ENCODE measurements at places on chromosomes 4 and X.

GRCh38 chr4:54695337-54695736 lies 37.6 kb downstream of the KIT start:
- DNase-seq, result no peak

- no peak for DNase-seq
Observed at GRCh38 chr4:15469402-15470127, at the start of gene CC2D2A. Gene CC2D2A (plus strand): TSS chr4:15469882. CDS start chr4:15475933, 6,051 bp downstream.

DNA sequence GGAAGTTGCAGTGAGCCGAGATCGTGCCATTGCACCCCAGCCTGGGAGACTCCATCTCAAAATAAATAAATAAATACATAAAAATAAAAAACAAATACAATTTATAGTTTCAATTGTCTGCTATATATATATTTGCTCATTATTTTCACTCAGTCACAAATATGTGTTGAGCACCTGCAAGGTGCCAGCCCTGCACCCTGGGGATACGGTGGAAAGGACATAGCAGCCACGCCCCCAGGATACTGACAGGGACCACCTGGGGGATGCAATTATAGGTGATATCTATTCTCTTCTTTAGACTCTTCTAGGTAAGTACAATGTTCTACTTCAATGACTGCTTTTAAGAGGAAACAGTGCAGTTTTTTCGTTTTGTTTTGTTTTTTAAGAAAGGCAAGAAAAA lies 85.0 kb downstream of the JAKMIP1 start:
- no peak for DNase-seq

DNA sequence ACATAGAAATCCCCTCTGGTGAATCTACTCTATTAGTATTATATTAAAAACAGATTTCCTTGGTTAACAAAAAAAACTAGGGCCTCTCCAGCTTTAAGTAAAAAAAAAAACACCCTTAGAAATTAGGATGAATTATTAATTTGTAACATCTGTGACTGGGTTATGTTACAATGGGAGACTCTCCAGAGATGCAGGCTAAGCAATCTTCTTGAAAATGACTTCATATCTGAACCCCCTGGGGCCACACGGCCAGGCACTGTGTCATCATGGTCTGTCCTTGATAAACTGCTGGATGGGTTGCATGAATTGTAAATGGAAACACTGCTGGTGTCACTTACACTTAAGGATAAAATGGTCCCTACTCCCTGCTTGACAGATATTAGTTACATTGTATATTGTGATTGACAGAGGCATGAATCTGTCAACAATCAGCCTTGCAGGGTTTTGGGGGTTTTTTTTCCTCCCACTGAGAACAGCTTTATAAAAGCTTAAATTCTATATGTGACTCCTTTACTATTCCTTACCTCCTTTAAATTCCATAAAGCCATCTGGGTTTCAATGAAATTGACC lies 49.1 kb downstream of the PRKG2 start:
- DNase-seq, result no peak

DNA sequence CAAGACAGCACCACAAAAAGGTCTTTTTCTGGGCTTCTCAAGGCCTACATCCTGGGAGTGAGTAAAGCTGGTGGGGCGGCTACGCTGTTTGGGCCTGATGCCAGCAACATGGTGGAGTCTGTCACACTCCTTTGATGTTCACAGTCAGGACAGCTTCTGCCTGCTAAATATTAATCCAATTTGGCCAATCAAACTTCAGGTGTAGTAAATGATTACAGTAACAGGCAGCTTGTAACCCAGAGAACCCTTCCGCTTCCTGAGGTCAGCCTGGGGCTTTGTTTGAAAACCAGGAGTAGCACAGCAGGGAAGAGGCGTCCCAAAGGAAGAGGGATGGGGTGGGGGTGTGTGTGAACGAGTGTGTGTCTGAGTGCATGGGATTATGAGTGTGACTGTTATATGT lies 220.4 kb downstream of the MAML3 start:
- DNase-seq, result no peak
